Activated CD4-positive, alpha-beta memory T cell treated with anti-CD3 and anti-CD28 coated beads for 36 hours (primary cell): ENCODE measurements at places on chromosomes 1 and 21. TPM values are rescaled to one million over a fixed set of nuclear protein-coding genes. Genes with fewer than 3 reads are reported as not detected.
A peak's percentile ranks its signal among the peaks of the same experiment; 100 is the strongest.

- no peak for DNase-seq
These were observed 5.6 kb upstream of the YRDC start for GRCh38 chr1:37813529-37814145.

DNA sequence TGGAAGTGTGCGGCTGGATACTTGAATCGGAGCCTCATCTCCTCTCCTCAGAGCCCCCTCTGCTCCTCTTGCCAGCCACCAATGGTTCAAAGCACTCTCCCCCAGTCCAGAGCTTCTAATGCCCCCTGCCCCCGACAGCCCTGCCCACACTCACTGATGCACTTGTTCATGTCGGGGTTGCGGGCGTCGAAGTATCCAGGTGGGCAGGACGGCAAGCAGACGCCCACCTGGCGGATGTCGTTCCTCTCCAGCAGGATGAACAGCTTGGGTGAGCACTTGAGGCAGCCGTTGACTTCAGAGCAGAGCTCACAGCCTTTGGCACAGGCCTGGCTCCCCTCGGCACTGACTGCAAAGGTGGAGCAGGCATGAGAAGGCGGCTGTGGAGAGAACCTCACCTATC lies 18.4 kb downstream of the RSPO1 start:
- DNase-seq: no peak

DNA sequence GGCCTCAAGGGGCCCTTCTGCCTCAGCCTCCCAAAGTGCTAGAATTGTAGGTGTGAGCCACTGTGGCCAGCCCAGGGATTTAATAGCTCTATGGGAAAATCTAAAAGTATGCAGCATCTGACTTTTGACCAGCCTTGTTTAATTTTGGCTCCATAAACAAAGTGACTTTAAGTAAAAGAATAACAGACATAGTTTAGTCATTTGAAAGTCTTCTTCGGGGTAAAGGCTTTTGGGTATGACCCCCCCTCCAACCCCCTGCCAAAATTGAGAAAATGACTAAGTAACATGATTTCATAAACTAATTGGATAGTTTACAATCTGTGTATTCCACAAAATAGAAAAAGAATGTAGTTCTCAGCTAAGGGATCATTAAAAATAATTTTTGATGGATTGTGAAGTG lies 17.0 kb downstream of the GPBP1L1 start:
- no peak for DNase-seq

- DNase-seq: no peak
These were observed 8.3 kb upstream of the ID3 start for GRCh38 chr1:23567629-23567995.

DNA sequence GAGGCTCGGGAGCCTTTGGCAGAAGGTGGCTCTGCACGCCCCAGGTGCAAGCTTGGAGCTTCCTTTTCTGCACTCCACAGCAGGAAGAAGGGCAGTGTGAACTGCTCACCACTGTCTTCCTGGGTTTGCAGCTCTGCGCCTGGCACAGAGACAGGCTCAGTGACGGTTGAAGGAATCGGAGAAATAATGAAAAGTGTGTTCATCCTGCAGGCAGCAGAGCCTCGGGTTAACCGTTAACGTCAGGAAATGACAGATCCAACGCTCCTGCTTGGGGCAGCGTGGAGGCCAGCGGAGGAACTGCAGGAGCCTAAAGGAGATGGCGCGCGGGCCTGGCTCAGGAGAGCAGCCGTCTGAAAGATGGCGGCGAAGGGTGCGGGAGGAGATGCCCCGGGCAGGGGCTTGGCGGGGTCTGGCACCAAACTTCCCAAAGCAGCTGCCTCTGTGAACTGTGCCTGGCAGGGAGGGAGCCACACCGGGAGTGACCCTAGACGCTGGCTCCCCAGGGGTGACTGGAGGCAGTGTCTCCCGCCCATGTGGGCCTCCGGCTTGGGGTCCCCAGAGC lies 10.9 kb upstream of the SAMD11 start:
- no peak for DNase-seq

The UBASH3A gene
- total RNA-seq: 29.4 TPM

DNA sequence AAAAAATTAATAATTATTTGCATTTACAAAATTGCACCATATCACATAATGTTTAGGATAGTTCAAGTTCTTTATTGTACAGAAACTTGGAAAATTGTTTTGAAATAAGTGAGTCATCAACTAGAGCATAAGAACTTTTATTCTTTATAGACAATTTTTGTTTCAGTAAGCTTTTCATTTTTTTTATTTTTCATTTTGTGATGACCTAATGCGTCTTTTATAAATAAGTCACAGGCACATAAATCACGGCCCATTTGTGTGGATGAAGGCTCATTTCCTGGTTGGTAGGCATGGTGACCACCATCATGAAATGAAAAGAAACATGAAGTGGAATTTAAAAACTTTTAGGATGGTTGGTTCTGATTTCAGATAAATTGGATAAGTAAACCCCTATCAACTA lies 39.3 kb downstream of the SPAG17 start:
- no peak for DNase-seq

GRCh38 chr1:170032531-170033280 lies 41.8 kb downstream of the KIFAP3 start:
- no peak for DNase-seq

The SDC3 gene
- total RNA-seq: 0.17 TPM

- no peak for DNase-seq
These were observed 51.2 kb downstream of the MRPL39 start for GRCh38 chr21:25556091-25556490.

DNA sequence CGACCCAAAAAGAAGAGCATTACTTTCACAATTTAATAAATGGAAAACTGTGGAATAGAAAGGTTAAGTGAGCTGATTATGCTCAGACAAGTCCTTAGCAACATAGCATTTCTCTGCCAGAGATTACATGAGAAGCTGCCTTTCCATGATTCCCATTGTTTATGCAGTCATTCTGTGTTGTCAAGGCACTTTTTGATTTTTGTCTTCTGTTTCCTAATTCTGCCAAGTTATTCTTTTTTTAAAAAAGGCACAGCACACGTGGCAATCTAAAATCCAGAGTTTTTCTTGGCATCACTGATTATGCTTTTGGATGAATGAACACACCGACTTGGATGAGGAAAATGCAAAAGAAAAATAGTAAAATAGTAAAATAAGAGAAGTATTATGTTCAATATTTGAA lies 185.0 kb downstream of the RGS7 start:
- DNase-seq: no peak

GRCh38 chr1:85707267-85707989 lies 805 bp downstream of the ZNHIT6 start:
- no peak for DNase-seq

GRCh38 chr1:74502432-74502831 lies 10.0 kb downstream of the LRRC53 start:
- no peak for DNase-seq

The MMP23B gene
- 1.1 TPM for total RNA-seq

The CLCA1 gene
- total RNA-seq: not detected

GRCh38 chr1:186793582-186793927 lies 35.2 kb upstream of the PLA2G4A start:
- no peak for DNase-seq

The AMY1A gene
- not detected for total RNA-seq

- DNase-seq: no peak
These were observed 90.9 kb upstream of the KCNK1 start for GRCh38 chr1:233523047-233523446.

The BSND gene
- total RNA-seq: not detected

The ITGB2 gene
- total RNA-seq: 247 TPM

GRCh38 chr1:32144033-32144432 lies 35.4 kb upstream of the TXLNA start:
- no peak for DNase-seq

DNA sequence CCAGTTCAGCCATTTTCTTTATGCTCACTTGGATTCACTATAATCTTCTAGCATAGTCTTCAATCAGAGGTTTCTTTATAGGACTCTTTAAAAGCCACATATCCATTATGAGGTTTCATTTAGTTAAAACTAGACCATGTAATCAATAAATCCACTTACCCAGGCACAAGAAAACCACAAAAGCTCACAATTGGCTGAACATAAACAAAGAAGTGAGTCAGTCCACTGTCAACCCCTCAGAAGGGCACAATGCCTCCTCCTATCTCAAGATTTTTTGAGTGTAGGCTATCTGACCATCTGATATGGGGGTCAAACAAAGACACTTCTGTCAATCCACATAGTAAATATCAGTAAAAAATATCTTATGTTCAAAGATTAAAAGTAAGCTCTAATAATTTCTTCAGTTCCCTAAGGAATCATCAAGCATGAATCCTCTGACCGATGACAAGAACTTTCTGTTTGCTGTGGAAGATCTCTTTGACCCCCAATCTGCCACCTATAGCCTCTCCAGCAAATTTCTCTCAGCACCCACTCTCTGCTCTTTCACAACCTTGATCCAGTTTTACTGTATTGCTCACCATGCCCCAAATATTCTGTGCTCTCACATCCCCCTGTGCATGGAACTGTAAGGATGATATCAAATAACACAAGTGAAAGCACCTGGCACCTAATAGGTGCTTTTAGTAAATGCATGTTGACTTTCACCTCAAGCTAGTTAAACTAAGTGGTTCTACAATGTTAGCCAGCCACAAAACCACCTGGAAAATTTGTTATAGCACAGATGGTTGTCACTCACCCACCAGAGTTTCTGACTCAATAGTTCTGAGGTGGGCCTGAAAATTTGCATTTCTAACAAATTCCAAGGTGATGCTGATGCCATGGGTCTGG lies 16.7 kb downstream of the RAB3B start:
- no peak for DNase-seq

DNA sequence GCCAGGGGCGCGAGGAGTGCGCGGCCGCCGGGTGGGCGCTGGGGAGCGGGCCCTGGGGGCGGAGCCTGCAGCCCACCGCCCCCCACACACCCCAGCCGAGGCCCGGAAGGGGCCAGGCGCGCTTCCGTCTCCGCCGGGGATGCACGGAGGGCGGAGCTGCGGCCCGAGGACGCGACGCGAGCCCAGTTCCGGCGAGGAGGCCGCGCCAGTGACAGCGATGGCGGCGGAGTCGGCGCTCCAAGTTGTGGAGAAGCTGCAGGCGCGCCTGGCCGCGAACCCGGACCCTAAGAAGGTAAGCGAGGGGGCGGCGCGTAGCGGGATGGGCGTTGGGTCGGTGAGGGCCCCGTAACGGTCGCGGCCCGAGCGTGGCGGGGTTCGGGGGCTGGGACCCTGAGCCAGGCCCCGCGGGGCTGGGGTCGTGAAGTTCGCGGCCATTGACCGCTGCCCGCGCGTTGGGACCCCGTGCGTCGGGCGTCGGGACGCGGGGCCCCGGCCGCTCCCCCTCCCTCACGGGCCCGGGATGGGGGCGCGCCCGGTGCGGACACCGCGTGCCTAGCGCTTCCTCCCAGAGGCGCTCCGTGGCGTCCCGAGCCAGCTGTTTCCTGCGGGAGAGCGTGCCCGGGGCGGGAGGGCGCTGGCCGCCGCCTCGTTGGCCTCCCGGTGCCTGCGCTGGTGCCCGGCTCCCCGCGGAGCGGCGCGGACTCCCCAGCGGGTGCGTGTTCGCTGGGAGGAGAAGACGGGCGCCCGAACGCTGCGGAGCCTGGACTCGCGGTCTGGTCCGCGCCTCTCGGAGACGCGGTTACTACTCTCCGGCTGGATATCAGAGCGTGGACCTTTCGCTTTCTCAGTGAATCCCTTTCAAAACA lies at the start of gene ELOA:
Gene ELOA (plus strand): TSS at position 185 of the 866 bp plus-strand sequence. CDS start 33 bp downstream, at position 218.
- DNase-seq: peak; percentile 85

The KIF14 gene
- total RNA-seq: 17.1 TPM

DNA sequence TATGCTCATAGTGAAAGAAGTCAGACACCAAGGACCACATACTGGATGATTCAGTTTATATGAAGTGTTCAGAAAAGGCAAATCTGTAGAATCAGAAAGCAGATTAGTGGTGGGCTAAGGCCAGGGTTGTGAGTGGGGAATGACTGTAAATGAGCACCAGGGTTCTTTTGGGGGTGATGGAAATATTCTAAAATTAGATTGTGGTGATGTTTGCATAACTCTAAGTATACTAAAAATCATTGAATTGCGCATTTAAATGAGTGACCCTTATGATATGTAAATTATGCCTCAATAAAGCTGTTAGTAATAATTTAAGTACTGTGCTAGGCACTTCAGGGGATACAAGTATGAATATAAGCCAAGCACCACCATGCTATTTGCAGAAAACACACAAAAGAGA lies 256.3 kb downstream of the TPR start:
- DNase-seq: no peak

The MCM3AP gene
- total RNA-seq: 126 TPM

GRCh38 chr21:34843562-34843961 lies 174.8 kb downstream of the CLIC6 start:
- DNase-seq: no peak

- no peak for DNase-seq
These were observed 417.3 kb downstream of the USH2A start for GRCh38 chr1:216005916-216006315.

DNA sequence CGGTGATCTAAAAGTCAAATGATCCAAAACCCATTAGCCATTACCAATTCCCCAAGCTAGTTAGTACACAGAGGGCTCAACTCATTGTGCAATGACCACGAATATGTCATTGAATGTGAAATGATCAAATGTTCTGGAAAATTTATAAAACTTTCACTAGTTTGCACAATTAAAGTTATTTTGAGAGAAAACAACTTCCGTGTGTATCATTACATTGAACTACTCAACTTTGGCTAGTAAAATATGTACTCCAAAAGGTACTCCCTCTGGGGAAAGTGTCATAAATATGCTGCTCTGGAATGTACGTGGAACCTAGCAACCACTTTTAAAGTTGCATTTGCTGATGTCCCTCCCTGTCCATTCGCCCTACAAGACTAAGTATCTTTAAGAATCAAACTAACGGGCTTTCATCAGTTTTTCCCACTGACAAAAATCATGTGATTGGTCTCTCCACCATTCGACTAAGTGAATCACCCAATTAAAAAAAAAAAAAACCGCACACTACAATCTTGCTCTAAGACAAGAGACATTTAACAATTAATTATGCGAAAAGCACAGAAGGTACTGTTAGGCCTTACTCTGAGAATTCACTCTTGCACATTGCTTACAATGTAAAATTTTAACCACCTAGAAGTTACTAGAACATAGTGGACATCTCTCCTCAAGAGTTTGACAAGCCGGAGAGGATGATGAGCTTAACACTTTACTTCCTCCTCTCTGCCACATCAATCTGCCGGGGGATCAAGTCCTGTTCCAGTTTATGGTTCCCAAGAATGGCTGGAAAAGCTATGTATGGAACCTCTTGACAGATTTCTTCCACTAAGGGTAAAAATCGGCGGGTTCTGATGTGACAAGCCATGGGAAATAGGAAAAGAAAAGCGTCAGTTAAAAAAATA lies 1.2 kb downstream of the ACBD3 start:
- DNase-seq: no peak

GRCh38 chr1:225863167-225863566 lies 19.0 kb downstream of the TMEM63A start:
- no peak for DNase-seq

The SAMSN1 gene
- 47.5 TPM for total RNA-seq
